ENCODE measurements at places on chromosomes 6 and 20.

DNA sequence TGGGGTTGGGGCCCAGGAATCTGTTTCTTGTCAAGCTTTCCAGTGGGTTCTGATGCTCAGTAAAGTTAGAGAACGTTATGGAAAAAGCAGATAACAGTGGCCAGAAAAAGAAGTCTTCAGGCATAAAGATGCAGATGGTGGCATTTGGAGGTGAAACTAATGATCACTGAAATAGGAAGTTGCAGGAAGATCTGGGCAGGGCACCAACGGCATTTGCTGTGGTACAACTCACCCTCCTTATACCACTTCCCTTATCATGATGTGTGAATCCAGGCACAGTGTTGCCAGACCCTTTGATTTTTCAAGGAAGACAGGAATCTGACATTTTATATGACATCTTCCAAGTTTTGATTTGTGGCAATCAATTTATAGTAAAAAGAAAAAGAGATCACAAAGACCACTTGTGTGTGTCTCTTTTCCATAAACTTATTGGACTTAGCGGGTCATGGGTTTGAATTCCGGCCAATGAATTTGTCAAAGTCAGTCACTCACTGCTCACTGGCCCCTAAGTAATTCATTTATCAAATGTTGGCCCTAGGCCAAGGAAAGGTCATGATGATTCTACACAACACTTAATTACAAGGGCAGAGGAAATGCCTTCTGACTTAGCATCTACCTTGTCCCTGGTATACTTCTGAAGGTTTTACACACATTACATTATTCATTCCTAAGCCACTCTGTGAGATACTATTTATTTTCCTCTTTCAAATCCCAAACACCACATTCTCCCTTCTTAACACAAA, 37.6 kb downstream of the LAMP5 start:
- DNase-seq, result no peak

DNA sequence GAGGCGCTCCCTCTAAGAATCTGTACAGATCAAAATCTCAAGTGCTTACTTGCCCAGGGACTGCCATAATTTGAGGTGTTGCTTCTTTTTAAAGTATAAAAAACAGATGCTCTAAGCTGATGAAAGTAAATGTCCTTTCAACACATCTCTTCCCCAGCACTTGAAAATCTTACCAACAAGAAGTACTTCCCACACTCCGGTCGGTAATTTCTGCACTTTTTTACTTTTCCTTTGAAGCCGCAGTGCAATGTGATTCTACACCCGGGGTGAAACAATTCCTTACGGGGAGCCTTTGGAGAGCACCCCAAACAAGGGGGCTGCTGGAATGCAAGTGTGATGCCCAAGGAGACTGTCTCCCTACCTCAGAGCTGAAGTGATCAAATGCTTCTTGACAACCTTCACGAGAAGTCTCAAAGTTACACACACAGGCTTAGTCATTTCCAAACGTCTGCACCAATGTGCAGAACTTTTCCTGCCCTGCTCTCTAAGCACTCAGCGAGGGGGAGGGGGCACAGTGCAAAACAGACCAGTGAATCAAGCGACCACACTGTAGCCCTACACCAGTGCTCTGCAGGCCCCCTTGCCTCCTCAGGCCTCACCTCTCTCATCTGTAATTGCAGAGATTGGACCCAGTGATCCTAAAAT, 56.7 kb downstream of the ATXN1 start:
- DNase-seq, result no peak

DNA sequence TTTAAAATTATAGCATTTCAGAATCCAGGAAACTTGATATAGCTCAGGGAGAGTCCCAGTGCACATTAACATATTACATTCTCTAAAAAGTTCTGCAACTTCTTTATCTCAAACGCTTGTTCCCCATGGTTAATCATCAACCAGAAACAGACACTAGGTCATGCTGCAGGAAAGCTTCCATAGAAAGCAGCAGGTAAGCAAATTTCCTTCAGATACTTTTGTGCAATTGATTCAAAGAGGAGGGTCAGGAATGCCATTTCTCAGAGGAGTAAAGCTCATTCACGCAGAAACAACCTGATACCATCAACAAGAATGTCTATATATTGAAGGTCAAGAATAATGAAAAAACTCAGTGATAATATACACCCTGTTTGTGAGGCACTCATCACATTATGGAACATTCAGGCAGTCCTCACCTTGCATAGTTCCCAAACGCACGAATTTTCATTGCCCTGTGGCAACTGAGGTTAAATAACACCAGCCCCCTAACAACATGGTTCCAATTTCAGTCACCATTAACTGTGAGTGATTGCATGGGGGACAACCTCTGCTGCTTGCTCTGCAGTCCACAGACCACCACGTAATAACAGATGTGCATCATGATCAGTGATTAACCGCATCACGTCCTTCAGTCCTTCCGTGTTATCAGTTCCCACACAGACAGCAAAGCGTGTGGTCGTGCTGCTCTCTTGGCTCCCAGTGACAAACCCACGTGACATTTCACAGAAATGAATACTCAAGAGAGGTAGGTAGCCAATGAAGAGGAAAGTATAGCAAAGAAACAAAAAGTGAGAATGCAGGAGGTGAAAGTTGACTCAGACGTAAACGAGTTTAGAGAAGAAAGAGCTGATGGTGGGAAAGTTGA, 95.7 kb downstream of the LY86 start:
- DNase-seq, result no peak

- DNase-seq, result no peak
Measured at GRCh38 chr20:63239431-63239830, 3.7 kb downstream of the BIRC7 start.

GRCh38 chr6:79764747-79765146, 133.6 kb downstream of the SH3BGRL2 start:
- DNase-seq, result no peak

DNA sequence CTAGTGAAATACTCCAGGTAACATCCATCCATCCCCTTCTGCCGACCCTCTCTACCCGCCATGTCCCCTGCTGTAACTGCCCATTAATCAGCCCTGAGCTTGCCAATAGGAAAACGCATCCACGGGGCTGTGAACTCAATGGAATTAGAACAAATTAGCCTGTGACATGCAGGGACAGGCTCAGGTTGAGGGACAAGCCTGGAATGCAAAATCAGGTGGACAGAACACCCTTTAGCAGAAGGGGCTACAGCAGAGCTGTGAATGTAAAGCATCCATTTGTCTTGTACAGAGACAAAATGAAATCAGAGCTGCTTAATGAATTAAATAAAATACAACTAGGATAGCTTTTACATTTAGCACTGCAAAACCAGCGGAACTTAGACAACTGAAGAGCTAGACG, 187.3 kb upstream of the SASH1 start:
- DNase-seq, result no peak

DNA sequence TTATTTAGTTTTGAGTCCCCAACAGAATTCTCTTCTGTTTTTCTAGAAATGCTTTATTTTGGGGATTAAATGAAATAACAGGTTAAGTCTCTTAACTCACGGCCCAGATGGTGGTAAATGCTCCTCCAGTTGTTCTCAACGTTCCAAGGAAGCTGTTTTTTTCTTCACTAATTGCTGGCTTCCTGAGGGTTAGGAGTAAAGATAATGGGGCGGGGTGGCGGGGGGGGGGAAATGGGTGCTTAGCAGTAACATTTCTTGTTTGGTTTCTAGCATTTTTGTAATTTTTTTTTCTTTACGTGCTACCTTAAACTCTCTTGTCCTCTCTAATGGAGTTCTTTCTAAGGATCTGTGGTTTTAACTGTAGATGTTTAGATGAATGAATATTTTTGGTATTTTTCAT, 2.2 kb downstream of the SRSF3 start:
- no peak for DNase-seq

All from foreskin melanocyte (primary cell).